Esophagus muscularis mucosa (tissue), 4 donors: ENCODE measurements at places on chromosomes 11 and 22.

GRCh38 chr11:4140067-4140636, 45.6 kb downstream of the RRM1 start:
- DNase-seq, result no peak

- peak; percentile 77 for DNase-seq
Observed at GRCh38 chr11:15828215-15828853, 528.0 kb downstream of the SOX6 start.

- no peak for DNase-seq
Observed at GRCh38 chr11:25769287-25769686, 562.6 kb upstream of the ANO3 start.

GRCh38 chr11:115670538-115671205, 166.5 kb upstream of the CADM1 start:
- DNase-seq, result no peak

- no peak for DNase-seq
Observed at GRCh38 chr11:35419184-35419829, at the start of gene SLC1A2. Gene SLC1A2 (minus strand): TSS chr11:35419558. CDS start chr11:35418966, 592 bp downstream.

GRCh38 chr11:57094181-57094935, 87.4 kb upstream of the LRRC55 start:
- no peak for DNase-seq

DNA sequence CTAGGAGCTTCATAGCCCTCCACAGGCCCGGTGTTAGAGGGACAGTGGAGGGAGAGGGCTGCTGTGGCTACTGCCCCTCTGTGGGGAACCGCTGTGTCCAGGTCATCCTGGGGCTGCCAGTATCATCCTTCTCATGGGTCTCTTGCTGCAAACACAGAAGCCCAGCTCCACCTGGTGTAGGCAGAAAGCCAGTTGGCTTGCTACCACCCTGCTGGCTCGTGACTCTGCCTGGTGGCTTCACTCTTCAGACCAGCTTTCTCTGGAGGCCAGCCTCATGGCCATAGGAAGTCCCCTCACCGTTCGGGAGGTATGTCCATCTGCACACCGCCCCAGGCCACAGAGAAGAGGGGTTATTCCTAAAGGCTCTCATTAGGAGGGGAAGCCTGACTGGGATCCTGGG, 19.4 kb upstream of the SUSD2 start:
- DNase-seq, result no peak
